GM23248 (cell line): ENCODE measurements at places on chromosomes 7 and 10.

DNA sequence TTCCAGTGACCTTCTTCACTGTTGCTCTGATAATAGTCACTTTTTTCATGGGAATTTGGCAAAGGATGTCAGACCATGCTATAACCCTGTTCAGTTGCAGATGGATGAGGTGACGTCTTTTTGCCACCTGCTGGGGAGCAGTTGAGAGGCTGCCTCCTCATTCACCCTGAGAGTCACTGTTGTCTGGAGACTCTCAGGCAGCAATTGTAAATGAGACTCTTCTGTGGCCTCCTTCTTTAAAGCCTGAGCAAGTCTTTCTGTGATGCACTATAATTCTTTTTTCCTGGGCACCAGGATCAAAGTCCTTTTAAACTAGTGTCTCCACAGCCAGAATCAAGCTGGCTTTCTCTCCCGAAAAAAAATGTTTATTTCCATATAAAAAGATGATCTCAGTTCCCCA lies 345.1 kb downstream of the ARL4A start:
- DNase-seq = no peak

- DNase-seq = peak; percentile 20
Observed at GRCh38 chr7:115869190-115869589, 161.4 kb downstream of the TFEC start.

DNA sequence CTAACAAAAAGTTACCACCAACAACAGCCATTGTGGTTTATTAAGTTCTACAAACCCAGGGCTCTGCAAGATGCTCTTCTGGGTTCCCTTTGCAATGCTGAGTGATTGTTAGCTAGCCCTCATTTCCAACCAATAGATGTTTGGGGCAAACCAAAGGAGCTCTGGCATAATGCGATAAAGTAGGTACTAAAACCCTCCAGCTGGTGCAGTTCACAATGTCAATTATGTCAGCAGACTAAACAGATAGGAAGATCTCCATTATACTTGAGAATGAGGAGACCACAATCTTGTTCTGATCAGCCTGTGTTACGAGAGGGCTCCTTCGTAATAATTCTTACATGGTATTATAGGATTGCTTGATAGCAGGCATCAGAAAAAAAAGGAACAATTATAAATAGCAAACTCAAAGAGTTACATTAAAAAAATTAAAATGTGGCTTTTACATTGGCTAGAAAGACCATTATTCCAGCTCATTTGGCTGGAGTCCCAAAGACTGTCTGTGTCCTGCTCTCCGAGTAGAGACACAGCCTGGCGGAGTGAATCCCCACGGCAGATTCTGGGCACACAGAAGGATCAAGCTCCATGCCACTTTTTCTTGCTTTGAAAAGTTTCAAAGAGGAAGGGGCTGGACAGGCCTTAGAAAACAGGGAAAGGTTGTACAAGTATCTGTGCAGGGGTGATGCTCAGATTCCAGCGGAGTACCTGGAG lies 93.8 kb downstream of the ZRANB1 start:
- DNase-seq = no peak

- DNase-seq = no peak
Observed at GRCh38 chr7:74400420-74401136, 53.1 kb upstream of the GTF2IRD1 start.

GRCh38 chr7:37353949-37354655 lies 94.6 kb downstream of the ELMO1 start:
- DNase-seq = no peak

GRCh38 chr10:103578782-103579382 lies 85.4 kb downstream of the NEURL1 start:
- DNase-seq = no peak

GRCh38 chr10:132492323-132493025 lies 45.1 kb upstream of the INPP5A start:
- no peak for DNase-seq

GRCh38 chr10:98745645-98746044 lies 298.9 kb upstream of the HPS1 start:
- DNase-seq = peak; percentile 1

DNA sequence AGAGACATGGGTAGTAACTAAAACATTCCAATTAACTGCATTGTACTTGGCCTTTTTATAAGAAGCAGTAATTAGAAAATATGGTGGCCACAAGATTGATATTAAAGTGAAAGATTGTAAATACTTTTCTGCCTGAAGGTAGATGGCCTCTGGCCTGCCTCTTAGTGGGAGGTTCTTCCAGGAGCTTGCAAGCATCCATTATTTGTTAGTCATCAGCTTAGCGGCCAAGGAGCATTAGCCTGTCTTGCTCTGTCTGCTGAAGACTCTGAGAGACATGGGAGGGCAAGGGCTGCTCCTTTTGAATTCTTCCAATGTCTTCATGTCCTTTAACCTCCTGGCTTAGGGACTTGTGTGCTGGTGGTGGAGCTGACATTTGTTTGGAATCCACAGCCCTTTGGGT lies 80.4 kb downstream of the TCF7L2 start:
- peak; percentile 68 for DNase-seq

DNA sequence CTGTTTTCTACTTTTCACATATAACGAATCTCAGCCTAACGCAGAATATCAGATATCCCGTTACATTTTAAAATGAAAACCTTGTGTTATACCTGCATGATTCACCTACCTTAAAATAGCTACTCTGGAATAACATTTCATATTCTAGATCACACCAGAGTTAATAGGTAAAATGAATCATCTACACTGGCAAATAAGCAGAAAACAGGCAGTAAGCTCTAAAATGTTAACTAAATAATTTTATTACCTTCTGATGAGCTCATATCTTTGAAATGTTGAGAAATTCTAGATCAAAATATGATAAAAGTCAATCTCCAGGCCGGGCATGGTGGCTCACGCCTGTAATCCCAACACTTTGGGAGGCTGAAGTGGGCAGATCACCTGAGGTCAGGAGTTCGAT lies 71.3 kb downstream of the CPEB3 start:
- DNase-seq = no peak
